ENCODE measurements at places on chromosomes 7 and 10.

GRCh38 chr7:40656349-40656748 is 521.5 kb downstream of the SUGCT start:
- no peak for DNase-seq

DNA sequence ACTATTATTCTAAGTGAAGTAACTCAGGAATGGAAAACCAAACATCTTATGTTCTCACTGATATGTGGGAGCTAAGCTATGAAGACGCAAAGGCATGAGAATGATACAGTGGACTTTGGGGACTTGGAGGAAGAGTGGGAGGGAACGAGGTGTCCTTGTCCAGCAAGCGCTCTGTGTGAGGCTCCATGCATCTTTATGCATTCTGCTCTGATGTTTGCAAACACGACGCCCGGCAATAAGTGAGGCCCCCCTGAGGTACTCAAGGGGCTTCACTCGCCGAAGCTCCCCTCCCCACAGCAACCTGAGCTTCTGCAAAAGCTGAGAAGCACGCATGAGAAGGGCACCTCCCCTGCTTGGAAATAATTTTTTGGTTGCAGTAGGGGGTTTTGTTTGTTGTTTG is 103.3 kb downstream of the LHPP start:
- no peak for DNase-seq

DNA sequence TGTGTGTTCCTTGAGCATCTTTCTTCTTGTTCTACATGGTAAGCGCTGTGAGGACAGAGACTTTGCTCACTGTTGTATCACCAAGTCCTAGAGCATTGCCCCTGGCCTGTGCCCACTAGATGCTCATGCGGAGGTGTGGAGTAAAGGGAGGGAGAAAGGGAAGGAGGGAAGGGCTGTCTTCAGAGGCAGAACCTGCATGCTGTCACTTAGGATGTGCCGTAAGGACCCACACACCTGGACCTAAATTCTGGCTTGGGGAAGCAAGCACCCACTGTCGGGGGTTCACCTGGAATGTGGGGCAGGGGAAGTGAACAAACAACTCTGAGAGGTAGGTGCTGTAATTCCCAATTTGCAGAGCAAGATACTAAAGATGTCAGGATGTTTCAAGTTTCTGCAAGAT is 129.5 kb downstream of the PTPN20 start:
- no peak for DNase-seq

GRCh38 chr7:41005374-41005901 is 697.5 kb downstream of the INHBA start:
- DNase-seq = no peak

- no peak for DNase-seq
Measured at GRCh38 chr7:24036033-24036412, 248.0 kb upstream of the NPY start.

GRCh38 chr7:142519079-142520078 is 229.9 kb upstream of the PRSS1 start:
- DNase-seq = no peak

DNA sequence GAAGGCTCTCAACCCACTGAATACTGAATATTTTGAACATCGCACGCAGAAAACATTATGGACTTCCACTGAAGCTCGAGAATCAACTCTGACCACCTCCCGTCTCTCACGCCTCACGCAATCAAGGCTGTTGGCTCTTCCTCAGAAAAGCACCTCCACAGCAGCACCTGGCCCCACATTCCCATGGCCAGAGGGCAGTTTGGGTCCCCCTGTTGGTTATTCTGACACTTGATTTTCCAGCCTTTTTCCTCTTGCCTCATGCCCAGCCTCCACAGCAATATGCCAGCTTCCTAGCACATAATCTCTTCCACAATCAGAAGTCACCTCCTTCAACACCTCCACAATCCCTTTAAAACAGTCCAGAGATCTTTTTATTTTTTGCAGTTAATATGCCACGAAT is 55.9 kb downstream of the SVOPL start:
- DNase-seq = no peak

- DNase-seq = no peak
Measured at GRCh38 chr10:34768261-34768971, 46.7 kb downstream of the PARD3 start.

GRCh38 chr10:126867567-126868365 is 37.5 kb upstream of the DOCK1 start:
- no peak for DNase-seq

GRCh38 chr7:5625938-5626337 is 155.5 kb downstream of the RNF216 start:
- DNase-seq = no peak

DNA sequence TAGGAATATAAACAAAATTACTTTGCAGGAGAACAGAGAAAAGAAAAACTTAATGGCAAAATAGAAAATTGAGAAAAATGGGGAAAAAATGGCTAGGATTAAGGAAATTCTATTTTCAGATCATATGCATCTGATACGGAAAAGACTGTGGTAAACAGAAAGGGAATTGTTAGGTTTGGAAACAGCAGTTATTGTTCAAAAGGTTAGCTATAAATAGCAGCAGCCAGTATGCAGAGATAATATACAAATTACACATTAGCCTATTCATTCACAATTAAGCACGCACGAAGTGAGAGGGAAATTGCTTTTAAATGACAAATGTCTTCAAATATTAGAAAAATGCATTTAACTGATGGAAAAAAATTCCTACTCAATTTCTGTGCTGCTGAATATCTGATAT is 224.1 kb upstream of the FAM3C start:
- no peak for DNase-seq

- no peak for DNase-seq
Measured at GRCh38 chr7:98860071-98860470, 9.7 kb downstream of the TMEM130 start.

DNA sequence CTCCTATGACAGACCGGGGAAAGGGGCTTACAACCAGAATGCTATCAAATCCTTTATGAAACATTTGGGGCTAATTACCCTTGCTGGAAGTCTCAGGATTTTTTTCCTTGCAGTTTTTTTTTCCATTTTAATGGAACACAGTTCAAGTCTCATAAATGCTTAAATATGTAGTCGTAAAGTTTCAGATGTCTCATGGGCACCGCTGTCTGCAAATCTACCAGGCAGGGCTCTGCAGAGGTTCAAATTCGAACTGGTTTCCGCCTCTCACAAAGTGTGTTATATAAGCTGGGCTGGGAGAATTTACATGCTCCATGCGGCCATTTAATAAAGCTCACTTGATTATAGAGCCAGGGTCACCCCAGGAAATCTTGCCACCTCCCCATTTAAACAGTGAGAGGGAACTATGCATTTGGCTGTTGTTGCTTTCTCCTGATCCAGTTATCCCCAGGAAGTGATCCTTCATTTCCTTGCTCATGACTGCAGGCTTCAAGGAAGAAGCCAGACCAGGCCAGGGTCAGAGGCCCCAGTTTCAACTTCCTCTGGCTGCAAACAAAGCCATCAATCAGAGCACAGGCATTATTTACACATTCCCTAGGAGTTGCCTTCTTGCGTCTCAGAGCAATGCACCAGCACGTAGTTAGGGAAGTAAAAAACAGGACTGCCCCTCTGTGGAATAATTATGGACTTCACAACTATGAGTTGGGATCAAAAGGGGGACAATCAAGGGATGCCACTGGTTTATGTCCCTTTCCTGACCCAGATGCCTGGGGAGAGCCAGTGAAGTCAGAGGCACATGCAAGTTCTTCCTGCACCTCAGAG is 358.8 kb downstream of the PRPF18 start:
- DNase-seq = no peak

GRCh38 chr7:112377593-112377992 is 72.7 kb upstream of the IFRD1 start:
- DNase-seq = no peak

All from neuronal stem cell (in vitro differentiated cells).